Activated CD4-positive, alpha-beta memory T cell treated with anti-CD3 and anti-CD28 coated beads, Interleukin-2, amount 10 ng/mL, durations not matched to agents 7 days and 5 days (primary cell): ENCODE measurements at places on chromosomes 7 and 10.
A peak's percentile ranks its signal among the peaks of the same experiment; 100 is the strongest.

GRCh38 chr7:93407239-93407638 is 167.3 kb downstream of the CALCR start:
- peaks cover 8% of the 10 kb centered on the region for H3K27me3 ChIP-seq
- no peak overlapping the region for H3K4me3 ChIP-seq
- no peak overlapping the region for H3K27ac ChIP-seq
- H3K36me3 ChIP-seq, result no peaks in the 10 kb centered on the region

- H3K4me3 ChIP-seq, result no peak overlapping the region
- DNase-seq, result no peak
- no peaks in the 10 kb centered on the region for H3K36me3 ChIP-seq
- peaks cover 2% of the 10 kb centered on the region for H3K27me3 ChIP-seq
- peaks cover 2% of the 10 kb centered on the region for H3K4me1 ChIP-seq
Measured at GRCh38 chr7:134835463-134835823, 56.0 kb downstream of the CALD1 start.

DNA sequence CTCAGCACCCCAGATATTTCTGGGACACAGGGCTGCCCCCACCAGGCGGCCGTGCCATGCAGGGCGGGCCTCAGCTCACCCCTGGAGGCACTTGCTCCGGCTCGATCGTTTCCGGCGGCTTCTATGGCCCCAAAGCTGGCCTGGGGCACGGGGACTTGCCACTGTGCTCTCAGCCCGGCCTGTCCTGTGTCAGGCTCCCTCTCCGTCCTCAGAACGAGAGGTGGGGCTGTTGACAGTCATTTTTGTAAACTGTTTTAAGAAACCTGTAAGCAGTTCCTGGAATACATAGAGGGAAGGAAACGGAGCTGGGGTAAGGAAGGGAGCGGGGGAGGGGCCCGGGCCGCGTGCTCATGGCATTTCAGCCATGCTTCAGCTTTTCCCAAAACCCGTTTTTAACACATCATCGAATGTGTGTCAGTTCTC is 30.7 kb upstream of the PRKAR1B start:
- H3K27ac ChIP-seq, result peak overlapping the region; percentile 26
- H3K36me3 ChIP-seq, result peaks cover 30% of the 10 kb centered on the region
- peaks cover 16% of the 10 kb centered on the region for H3K4me1 ChIP-seq
- H3K4me3 ChIP-seq, result no peak overlapping the region

DNA sequence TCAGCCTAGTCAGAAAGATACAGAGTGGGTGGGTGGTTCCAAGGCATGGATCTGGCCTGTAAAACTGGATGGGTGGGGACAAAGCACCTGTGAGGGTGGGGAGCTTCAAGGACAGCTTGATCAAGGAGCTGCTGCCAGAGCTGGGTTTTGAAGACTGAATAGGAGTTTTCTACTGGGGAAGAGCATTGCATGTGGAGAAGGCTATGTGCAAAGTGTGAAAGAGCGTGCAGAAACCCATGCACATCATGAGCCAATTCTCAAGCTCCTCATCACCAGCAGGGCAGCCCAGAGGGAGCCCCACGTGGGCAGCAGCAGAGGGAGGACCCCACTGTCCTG is 58.6 kb downstream of the PDGFA start:
- H3K27me3 ChIP-seq, result no peaks in the 10 kb centered on the region
- H3K4me1 ChIP-seq, result no peaks in the 10 kb centered on the region
- no peak for DNase-seq
- no peaks in the 10 kb centered on the region for H3K36me3 ChIP-seq
- no peak overlapping the region for H3K4me3 ChIP-seq
- H3K27ac ChIP-seq, result no peak overlapping the region

- H3K27me3 ChIP-seq, result no peaks in the 10 kb centered on the region
- peaks cover 11% of the 10 kb centered on the region for H3K4me1 ChIP-seq
- H3K4me3 ChIP-seq, result no peak overlapping the region
- DNase-seq, result no peak
- H3K27ac ChIP-seq, result no peak overlapping the region
Measured at GRCh38 chr10:4851846-4852245, 25.8 kb downstream of the AKR1E2 start.

DNA sequence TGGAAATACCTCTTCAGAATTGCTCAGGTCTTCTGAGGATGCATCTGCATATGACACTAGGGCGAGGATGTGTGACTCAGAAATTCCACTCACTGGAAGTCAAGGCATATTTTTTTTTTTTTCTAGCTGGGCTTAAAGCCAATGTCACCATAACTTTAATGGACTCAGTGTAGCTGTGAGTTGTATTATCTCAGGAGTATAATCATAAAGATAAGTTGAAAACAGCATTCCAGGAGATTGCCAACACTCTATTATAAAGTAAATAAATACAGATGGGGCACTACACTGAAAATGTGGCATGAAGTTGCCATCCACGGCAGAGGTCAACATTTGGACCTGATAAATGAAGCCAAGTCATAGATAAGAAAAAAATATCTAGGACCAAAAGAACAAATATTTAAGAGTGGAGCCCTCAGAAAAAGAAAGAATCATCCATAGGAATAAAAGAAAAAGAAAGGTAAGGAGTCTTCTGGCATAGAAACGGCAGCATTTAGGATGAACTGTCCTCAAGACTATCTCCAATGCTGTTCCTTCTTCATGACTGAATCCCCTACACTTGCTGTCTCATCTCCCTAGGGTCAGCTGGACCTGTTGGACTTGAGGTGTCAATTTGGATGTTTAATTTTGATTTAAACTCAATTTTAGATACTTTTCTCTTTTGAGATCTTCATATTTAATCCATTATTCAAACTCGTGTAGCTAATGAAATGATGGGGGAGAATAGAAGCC is 72.9 kb upstream of the CAV2 start:
- H3K36me3 ChIP-seq, result no peaks in the 10 kb centered on the region
- no peaks in the 10 kb centered on the region for H3K4me1 ChIP-seq
- no peak overlapping the region for H3K4me3 ChIP-seq
- no peaks in the 10 kb centered on the region for H3K27me3 ChIP-seq
- no peak for DNase-seq
- no peak overlapping the region for H3K27ac ChIP-seq

DNA sequence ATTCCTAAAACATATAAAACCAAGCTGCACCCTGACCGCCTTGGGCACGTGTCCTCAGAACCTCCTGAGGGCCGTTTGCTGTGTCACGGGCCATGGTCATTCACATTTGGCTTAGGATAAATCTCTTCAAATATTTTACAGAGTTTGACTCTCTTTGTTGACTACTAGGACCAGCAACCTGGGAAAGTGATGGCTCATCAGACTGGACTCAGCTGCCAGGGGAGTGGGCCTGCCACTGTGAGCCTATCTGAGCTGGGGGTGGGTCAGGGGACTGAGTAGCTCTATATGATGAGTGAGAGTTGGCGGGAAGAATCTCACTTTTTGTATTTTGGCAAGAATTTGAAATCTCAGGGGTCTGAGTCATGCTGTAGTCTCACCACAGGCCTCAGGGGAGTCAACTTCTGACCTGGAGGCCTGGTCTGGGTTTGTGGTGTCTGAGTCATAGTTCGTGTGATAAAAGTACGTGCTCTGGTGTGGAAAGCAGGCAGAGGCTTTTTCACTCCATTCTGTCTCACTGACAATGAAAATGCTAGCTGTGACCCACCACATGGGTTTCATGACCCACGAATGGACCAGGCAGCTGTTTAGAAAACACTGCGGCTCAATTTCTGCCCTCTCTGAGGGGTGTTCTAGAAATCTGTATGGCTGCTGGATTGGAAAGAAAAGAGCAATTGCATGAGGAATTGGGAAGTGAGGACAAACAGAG is 4.2 kb upstream of the UPP1 start:
- peaks cover 60% of the 10 kb centered on the region for H3K4me1 ChIP-seq
- H3K27me3 ChIP-seq, result no peaks in the 10 kb centered on the region
- peak; percentile 87 for DNase-seq
- peaks cover 20% of the 10 kb centered on the region for H3K36me3 ChIP-seq
- H3K27ac ChIP-seq, result peak overlapping the region; percentile 95

DNA sequence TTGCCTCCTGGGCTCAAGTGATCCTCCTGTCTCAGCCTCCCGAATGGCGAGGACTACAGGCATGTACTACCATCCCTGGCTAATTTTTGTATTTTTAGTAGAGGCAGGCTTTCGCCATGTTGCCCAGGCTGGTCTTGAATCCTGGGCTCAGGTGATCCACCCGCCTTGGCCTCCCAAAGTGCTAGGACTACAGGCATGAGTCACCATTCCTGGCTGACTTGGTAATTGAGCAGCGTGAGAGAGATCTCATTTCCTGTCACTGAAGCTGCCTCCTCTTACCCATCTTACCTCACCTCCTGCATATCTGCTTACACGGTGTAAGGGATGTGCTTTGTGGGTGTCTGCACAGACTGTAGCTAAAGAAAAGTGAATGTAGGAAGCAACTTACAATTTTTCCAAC is 9.7 kb downstream of the IFIT3 start:
- H3K36me3 ChIP-seq, result peaks cover 80% of the 10 kb centered on the region
- peaks cover 49% of the 10 kb centered on the region for H3K4me1 ChIP-seq
- no peak overlapping the region for H3K27ac ChIP-seq
- no peak overlapping the region for H3K4me3 ChIP-seq
- H3K27me3 ChIP-seq, result peaks cover 14% of the 10 kb centered on the region
- DNase-seq, result peak; percentile 54

DNA sequence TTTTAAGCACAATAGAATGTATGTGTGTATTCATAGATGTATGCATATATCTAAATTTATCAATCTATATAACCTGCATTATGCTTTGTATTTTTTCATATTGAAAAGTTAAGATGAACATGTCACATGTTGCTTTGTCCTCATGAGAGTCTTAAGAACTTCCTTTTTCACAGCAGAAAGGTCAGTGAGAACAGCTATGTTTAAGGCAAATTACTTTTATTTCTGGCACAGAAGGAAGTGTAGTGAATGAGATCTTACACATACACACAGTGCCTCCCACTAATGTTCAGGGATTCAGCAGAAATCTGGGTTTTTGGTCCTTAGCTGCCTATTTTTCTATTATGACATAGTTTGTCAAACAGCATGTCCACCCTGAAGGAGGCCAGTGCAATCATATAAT is 134.8 kb downstream of the TMEM26 start:
- peaks cover 12% of the 10 kb centered on the region for H3K4me1 ChIP-seq
- H3K27ac ChIP-seq, result no peak overlapping the region
- H3K36me3 ChIP-seq, result no peaks in the 10 kb centered on the region

- no peaks in the 10 kb centered on the region for H3K36me3 ChIP-seq
- DNase-seq, result no peak
- H3K27ac ChIP-seq, result no peak overlapping the region
- H3K27me3 ChIP-seq, result no peaks in the 10 kb centered on the region
Measured at GRCh38 chr7:97226541-97226940, 109.0 kb downstream of the SDHAF3 start.
